ENCODE measurements at places on chromosomes 2 and 18. TPM values are rescaled to one million over a fixed set of nuclear protein-coding genes. Genes with fewer than 3 reads are reported as not detected.

DNA sequence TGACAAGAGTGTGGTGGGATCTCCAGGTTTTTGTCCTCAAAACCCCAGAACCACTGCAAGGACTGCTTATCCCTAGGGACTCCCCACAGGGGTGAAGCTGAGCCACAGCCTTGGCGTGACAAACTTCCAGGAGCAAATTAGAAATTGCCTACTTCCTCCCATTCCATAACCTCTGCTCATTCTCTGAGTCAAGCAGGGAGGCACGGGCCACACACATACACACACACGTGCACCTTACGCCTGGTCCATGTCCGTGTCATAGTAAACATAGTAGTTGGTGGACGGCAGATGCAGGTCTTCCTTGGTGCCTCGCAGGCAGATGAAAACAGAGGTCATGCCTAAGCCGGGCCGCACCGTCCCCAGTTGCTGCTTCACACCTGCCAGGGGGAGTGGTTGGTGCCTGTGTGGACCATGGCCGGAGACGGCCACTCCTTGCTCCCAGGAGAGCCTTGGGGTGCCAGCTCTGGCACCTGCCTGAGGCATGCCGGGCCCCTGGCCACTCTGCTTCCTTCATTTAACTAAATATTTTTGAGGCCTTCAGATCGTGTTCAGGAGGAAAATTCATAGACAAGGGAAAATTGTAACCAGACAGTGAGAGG, 9.9 kb downstream of the RETSAT start:
- ATAC-seq: no peak

- peak; percentile 56 for ATAC-seq
These were observed 201.0 kb downstream of the NDUFA10 start for GRCh38 chr2:239824046-239824694.

GRCh38 chr2:132627536-132627935, 42.5 kb downstream of the LYPD1 start:
- no peak for ATAC-seq

DNA sequence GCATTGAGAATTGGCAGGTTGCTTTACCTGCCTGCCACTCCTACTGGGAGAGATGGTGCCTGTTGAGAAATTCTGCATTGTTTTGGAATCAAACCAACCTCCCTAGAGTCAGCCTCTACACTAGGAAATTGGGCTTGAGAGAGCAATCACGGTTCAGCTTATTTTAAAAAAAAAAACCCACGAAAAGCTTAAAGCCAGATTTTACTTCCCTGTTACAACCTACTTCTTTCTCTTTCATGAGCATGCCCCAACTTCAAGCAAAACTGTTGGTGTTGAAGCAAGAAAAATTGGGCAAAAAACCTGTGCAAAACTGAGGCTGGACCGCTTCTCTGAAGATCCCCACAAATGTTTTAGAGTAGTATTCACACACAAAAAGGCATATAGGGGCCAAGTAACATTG, 134.6 kb upstream of the ZEB2 start:
- no peak for ATAC-seq

- ATAC-seq: peak; percentile 24
These were observed 270.1 kb downstream of the RDH14 start for GRCh38 chr2:18290386-18290785.

Gene CRYGC
- total RNA-seq: not detected

Data from motor neuron (in vitro differentiated cells).